Activated CD4-positive, alpha-beta T cell treated with anti-CD3 and anti-CD28 coated beads, Interleukin-2, amount 10 ng/mL, durations not matched to agents 7 days and 5 days (primary cell): ENCODE measurements at places on chromosomes 11 and 22.
A peak's percentile ranks its signal among the peaks of the same experiment; 100 is the strongest.

DNA sequence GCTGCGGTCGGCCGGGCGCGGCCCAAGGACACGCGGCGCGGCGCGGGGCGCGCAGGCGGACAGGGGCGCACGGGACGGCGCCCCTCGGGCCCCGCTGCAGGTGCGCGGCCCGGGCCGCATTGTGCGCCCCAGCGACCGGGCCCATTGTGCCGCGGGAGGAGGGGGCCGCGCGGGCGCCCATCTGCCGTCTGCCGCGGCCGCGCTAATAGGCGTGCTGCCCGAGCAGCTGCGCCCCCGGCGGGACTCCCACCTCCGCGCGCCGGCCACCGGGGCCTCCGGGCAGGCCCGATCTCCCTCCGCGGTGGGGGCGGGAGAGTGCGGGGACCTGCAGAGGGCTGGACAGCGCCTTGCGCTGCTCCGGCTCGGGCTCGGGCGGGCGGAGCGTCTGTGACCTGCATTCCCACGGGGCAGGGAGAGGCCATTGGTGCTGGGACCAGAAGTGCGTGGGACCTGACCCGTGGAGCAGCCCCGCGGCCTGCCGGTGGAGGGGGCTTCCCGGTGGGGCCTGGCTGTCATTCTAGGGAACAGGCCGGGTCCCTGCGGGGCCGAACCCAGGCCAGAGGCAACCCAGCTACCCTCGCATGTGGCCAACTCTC is 933 bp downstream of the BRSK2 start:
- no peak for DNase-seq

DNA sequence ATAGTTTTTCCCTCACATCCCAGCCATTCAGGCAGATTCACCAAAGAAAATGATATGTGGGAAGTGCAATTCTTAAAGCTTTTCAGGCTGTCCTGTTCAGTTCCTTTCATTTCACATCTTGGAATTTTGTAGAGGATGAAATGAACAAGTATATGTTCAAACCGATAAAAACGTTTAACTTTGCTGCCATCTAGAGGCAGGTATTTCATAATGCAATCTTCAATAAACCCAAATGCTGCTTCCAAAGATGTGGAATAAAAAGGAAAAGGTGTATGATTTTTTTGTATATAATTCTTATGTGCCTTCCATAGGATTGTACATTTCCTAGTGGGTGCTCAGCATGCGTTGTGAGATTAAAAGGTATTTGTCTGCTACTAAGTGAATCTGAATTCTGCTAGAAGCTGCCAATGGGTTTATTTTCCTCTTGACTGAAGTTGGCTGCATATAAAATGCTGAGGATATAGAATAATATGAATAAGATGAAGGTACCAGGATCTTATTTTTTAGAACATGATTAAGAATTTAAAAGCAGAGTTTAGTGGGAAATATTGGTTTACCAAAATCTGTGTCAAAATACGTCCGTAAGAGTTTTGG is 199.3 kb downstream of the PGR start:
- DNase-seq, result no peak

DNA sequence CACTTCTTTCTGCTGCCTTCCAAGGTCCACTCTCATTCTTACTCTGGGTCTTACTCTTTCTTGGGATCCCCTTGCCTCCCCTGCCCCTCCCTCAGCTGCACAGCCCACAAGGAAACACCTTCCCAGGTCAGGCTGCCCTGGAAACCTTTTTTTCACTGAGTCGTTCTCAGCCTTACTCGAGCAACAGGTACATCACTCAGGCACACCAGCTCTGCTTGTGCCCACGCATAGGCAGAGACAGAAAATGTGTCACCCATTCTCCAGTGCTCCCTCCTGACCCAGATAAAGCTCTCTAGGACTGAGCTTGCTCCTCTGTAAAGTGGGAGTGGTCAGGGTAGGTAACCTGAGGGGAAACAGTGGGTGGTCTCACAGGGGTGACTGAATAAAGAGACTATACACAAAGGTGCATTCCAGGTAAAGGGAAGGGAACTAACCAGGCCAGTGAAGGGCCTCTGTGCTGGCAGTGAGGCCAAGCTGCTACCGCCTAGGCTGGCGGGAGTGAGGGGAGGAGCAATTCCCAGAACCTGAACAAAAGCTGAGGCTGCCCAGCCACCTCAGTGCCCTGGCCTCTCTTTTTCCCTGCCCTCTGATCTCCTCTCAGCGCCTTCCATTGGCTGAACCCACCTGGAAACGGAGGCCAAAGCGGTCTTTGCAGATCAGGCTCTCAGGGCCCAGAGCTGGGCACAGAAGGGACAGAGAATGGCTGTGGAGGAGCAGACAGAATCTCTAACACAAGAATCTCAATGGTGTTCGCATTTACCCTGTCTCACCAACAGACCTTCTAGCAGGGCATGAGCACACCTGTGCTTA is 15.9 kb downstream of the PRG3 start:
- no peak for DNase-seq

DNA sequence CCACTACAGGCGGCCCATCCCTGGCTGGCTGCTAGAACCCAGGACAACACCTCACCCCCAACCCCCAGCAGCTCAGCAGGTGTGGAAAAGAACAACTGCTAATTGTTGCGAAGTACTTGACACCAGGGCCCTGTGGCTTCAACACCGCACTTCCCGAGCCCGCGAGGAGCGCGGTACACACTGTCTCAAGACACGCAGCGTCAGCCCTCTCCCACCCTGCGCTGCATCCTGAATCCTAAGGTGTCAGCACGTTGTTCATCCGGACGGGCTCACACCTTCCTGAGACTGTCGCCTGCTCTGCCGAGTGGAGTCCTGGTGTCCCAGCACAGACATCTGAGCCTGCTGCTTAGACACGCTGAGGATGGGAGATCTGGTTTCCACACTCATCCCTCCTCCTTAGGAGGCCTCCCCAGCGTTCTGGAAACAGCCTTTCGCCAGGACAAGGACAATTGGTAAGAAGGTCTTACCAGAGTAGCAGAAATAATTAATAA is 1336.2 kb downstream of the BRD1 start:
- no peak for DNase-seq

DNA sequence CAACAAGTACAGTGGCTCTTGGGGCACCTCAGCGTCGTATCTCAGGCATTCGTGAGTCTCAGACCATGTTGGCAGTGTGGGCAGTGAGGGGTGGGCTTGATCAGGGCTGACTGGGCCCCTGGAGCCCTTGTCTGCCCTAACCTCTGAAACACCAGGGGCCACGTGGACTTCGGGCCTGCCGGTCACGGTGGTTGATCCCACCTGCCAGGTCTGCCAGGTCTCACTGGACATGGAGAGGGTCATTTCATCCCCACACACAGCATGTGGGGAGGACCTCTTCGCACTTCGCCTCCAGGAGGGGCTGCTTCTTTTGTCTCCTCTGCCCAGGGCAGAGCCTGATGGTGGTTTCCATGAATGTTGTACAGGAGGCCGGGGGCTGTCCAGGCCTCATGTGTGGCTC is 77.1 kb downstream of the MPPED1 start:
- no peak for DNase-seq

- no peak for DNase-seq
Measured at GRCh38 chr22:18057568-18058209, 20.1 kb upstream of the PEX26 start.

GRCh38 chr11:40118780-40119179 is 1340.7 kb downstream of the LRRC4C start:
- no peak for DNase-seq

GRCh38 chr22:43319661-43320486 is 23.3 kb downstream of the SCUBE1 start:
- DNase-seq, result no peak

- DNase-seq, result no peak
Measured at GRCh38 chr11:86313793-86314192, 11.8 kb downstream of the HIKESHI start.

- no peak for DNase-seq
Measured at GRCh38 chr11:95883381-95883780, 40.5 kb downstream of the MTMR2 start.

DNA sequence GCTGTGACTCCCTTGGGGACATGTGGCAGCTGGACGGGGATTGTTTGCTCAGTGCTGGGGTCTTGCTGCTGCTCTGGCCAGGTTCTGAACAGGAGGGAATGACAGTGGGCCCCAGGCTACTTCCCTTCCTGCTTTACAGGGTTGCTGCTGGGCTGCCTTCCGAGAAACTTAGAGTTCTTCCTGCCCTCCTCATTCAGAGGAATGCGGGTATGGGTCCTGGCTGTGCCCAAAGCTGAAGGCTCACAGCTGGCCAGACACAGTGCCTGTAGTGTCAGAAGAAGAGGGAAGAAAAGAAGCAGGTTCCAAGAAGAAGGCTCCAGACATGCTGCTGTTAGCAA is 108.3 kb upstream of the PARVA start:
- no peak for DNase-seq

GRCh38 chr22:46869831-46870441 is 107.5 kb downstream of the TBC1D22A start:
- DNase-seq, result no peak

DNA sequence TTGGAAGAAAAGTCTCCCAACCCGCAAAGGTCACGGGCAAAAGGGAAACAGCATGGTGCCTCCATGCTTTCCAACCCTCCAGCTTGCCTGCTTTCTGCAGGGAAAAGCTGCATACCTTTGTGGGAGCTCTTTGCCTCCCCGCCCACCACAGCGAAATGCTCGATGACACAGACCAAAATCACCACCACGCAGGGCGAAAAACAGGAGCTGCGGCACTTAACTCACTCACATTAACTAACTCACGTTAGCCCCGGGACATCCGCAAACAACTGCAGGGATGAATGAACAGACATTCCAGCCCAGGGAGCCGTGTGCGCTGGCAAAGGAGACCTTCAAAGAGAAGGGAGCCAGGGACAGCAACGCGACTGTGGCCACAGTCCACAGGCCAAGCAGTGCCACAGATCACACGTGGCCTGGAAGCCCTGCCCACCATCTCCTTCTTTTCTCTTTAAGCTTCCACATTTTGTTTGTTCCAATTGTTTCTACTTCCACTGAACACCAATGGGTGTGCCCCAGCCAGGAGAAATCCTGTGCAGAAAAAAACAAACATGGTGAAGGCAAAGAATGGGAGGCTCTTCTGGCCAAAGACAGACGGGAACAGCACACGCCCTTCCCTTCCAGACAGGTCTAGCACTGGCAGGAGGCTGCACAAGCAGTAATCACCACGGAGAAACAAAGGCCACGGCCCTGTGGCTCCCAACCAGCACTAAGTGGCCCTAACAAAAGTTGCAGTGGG is 39.3 kb downstream of the DUSP8 start:
- no peak for DNase-seq

- DNase-seq, result no peak
Measured at GRCh38 chr11:131033151-131033651, 116.9 kb upstream of the SNX19 start.

DNA sequence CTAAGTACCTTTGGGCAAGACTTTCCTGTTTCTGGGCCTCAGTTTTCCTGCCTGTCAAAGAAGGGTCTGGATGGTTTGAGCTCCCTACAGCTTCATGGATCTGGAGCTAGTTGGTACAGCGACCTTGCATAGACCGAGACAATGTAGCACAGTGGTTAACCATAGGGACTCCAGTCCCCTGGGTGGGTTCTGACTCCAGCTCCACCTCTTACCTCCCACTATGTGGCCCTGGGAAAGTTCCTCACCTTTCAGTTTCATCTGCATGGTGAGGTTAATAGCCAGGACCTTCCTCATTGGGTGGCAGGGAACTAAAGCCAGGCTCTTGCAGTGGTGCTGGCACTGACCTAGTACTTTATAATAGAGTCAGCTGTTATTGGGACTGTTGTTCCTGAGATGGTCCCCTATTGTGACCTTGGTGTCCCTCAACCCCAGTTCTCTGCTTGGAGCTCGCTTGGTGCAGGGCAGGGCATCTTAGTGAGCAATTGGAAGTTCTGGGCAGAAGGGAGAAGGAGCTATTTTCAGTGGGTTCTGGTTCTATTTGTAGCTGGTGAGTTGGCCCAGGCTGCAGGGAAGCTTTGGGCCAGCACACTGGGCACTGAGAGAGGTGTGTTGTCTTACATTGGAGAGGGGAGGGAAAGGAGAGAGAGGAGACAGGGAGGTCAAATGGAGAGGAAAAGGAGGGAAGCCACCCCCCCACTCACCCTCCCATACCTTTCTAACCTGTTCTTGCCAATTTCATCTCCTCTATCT is 10.7 kb upstream of the MTMR3 start:
- no peak for DNase-seq

DNA sequence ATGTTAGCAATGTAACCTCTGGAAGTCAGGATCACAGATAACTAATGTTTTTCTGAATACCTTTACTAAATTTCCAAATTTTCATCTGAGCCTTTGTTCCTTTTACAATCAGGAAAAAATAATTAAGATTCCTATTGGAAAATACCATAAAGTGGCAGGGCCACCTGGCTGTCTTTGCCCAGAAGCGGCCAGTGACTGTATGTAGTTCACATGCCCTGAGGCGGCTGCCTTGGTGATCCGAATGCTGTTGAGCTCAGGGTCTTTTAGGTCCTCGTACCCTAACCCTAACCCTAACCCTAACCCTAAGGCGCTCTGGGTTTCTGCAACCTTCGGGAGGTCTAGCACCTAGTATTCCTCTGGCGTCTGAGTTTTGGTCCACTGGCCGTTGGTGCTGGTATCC is 8.5 kb upstream of the ARFGAP3 start:
- DNase-seq, result no peak

DNA sequence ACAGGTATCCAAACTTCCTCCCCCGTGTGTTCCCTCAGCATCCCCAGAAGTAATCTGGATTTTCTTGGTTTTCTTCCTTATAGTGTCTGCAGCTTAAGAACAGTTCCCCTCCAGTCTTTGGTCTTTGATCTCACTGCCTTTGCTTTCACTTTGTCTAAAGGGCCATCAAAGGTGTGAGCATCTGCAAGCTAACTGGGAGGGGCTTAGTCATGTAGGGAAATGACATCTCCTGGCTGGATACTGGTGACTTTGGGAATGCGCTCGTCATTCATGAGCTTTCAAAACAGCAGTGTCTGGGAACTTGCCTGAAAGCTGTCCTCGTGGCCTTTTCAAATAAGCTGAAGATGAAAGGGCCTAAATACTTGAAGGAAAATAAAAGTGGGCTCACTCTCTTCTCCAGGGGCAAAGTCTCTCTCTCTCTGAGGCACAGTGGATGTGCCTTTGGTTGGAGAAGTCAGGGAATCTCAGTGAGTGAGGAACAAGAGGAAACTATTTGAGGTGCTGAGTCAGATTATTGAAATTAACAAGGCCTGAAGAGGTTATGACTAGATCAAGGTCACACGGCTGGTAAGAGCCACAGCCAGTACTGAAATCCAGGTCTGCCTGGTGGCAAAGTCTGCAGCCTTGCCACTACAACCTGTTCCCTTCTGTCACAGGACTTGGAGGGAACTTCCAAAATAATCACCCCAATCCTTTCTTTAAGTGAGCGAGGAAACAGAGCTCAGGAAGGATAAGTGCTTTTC is 45.6 kb upstream of the TENM4 start:
- DNase-seq, result no peak

DNA sequence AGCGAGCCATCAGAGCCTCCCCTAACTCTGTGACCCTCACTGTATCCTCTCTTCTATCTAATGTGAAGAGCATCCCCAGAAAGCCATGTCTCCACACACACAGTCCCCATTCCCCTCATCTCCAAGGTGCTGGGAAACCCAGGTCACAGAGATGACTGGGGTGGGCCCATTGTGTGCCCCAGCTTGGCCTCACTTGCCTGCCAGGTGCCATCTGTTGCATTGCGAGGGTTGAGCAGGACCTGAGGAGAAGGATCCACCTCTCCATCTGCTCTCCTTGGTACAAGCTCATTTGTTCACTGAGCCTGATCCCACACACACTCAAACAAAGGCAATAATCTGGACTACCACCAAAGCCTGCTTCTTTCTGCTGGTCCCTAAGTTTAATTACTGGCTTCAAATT is 118.8 kb downstream of the SPATA19 start:
- no peak for DNase-seq

GRCh38 chr11:47437746-47438418 is 11.1 kb downstream of the RAPSN start:
- no peak for DNase-seq

GRCh38 chr22:46576556-46577367 is 39.3 kb upstream of the CELSR1 start:
- DNase-seq, result peak; percentile 38
